ENCODE measurements at places on chromosomes 1 and 21.

GRCh38 chr1:189764391-189765320 lies 713.0 kb downstream of the BRINP3 start:
- DNase-seq: no peak

DNA sequence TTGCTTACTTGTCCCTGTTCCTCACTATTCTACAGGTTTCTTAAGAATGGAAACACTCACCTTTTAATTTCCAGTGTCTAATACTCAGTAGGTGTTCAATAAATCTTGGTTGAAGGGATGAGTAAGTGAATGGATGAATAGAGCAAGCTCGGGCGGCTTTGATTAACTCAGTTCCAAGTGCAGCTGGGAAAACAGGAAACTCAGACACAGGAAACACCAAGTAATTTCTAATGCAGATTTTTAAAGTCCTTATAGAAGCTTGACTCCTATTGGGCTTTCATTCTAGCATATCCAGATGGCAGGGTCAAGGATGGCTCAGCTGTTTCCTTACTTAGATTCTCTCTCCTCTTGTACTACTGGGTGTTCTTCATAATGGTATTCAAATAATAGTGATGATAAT lies 14.0 kb downstream of the CAMK1G start:
- DNase-seq: no peak

DNA sequence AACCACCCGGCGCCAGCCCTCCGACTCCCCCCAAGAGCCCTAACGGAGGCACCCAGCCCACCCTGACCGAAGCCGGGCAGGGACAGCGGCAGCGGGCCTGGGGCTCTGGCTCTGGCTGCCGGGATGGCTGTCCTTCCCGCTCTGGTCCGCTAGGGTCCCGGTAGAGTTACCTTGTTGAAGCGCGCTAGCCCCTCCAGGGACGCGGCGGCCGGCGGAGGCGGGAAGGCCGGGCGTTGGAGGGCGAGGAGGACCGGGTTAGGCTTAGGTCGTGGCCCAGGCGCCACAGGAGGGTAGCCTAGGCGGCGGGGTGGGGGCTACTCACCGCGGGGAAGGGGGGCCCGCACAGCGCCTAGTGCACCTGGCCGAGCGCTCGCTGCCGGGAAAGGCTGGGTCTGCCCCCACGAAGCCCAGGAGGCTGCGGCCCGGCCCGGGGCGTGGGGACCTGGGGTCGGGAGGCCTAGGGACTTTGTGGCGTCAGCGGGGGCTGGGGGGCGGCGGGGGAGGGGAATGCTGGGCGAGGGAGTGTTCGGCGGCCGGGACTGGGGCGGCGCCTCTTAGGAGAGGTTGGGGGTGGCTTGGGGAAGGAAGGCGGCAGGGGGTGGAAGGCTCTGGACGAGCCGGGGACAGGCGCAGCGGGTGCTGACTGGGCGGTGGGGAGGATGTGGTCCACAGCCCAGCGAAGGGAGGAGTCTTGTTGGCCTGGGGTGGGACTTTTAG lies at the start of gene TRIM17:
Gene TRIM17, minus strand, starts transcription at position 645 of the 717 bp plus-strand sequence. CDS start 1,789 bp downstream, outside the sequence.
- DNase-seq: no peak

DNA sequence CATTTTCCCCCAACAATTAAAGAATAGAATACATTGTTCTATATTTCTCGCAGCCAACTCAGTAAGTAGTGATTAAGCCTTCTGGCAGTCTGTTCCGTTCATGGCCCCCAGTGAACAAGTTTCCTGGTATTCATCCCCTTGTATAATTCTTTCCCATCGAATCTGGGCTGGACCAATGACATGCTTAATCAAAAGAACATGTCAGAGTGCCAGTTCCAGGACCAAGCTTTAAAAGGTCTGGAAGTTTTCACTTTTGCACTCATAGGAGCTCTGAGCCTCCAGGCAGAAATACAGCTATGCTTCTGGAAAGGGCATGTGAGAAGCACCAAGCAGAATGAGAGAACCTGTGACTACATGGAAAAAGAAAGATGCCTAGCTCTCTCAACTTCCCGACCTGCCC lies 22.5 kb upstream of the DPYD start:
- DNase-seq: no peak

DNA sequence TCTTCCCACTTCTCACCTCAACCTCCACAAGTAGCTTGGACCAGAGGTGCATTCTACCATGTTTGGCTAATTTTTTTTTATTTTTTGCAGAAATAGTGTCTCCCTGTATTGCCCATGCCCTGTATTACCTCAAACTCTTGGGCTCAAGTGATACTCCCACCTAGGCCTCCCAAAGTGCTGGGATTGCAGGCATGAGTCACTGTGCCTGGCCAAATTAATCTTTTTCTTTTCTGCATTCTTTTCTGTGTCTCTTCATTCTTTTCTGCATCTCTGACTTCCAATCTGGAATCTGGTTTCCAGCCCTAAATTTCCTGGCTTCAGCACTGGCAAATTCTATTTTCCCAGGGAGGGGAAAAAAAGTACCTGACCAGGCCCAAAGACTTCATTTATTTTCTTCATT lies 31.2 kb upstream of the TACSTD2 start:
- DNase-seq: no peak

- no peak for DNase-seq
Observed at GRCh38 chr21:29386803-29387202, 88.1 kb downstream of the BACH1 start.

Data from activated naive CD4-positive, alpha-beta T cell (primary cell).